ENCODE measurements at places on chromosomes 7 and 10. TPM values are rescaled to one million over a fixed set of nuclear protein-coding genes. Genes with fewer than 3 reads are reported as not detected.

DNA sequence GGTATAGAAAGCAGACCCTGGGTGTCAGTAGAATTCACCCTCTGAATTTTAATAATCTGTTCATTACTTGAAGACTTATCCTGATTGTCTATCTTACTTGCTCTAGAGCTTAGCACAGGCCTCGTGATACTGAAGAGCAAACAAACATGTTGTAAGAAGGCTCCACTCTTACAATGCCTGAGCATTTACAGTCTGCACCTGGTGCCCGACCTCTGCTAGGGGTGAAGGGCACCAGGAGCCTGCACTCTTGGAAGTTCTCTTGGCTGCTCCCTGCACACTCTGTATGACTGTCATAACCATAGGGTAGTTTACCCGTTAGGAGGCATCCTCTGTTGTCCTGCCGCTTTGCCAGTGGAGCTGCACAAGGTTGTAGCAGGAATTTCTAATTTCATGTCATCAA lies 91.3 kb upstream of the NPY start:
- no peak for DNase-seq

DNA sequence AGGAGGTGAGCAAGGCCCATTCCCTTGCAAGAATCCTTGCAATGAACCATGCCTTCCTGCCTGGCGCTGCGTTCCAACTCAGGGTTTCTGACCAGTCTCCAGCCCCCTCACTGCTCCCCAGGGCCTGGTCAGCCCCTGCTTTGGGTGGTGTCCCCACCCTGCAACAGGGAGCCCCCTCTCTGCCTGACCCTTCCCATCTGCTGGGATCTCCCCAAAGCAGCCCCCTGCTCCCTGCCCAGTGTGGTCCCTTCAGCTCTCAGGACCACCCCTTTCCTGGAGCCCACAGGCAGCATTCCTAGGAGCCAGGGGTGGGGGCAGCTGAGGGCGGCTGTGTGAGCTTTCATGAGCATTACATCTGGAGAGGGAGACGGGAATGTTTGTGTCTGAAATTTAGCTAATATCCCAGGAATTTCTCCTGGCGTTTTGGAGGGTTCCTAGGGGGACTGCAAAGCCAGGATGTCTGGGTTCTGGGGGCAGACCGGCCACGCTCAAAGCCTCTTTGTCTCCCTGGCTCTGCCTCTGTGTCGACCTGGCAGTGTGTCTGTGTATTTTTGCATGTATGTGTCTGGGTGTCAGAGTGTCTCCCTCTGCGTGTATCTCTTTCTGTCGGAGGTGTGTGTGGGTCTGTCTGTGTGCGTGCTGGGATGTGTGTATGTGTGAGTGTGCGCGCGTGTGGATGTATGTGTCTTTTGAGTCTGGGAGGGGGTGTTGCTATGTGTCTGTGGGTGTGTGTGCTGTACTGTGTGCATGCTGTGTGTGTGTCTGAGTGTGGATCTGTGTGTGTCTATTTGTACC lies 300.5 kb upstream of the ZMIZ1 start:
- DNase-seq, result no peak

DNA sequence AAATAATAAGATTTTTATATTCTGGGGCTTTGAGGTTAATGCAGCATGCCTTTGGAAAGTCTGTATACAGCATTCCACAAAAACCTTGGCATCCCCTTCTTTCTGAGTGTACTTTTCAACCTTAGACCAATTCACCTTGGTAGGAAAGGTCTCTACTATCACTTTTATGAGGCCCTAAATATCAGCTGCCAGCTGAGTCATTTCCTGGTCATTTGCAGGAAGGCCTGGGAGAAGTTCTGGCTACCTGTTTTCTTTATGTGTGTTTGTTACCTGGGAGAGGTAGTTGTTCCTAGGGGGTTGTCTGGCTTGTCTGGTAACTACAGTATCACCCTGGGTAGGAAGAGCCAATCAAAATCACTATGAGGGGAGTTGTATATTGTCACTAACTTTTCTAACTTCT lies 4.1 kb downstream of the SPAM1 start:
- DNase-seq, result no peak

The LIPN gene
- total RNA-seq, result not detected

The HMX3 gene
- not detected for total RNA-seq

The LRRC17 gene
- total RNA-seq, result not detected

The TRIM50 gene
- total RNA-seq, result not detected

The OPALIN gene
- total RNA-seq, result not detected

The FBXL13 gene
- total RNA-seq, result 1.6 TPM

Data from OCI-LY7 (cell line).